ENCODE measurements at places on chromosomes 4 and X.

DNA sequence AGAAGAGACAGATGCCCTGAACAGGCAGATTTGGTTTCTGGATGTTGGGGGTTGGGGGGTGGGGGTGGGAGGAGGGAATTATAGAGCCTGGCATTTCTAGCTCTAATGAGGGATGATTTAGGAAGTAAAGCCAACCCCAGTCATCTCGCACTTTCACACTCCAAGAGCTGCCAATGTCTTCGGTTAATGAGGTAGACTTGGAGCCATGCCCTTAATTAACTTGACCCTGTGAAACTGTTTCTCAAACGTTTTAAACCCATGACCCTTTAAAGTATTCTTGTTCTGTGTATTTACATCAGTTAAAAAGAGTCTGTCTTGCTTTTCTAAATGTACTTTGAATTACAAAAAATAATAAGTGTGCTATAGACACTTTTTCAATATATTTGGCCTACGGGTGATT, 466.9 kb downstream of the FAT4 start:
- DNase-seq: no peak

GRCh38 chrX:26559855-26560254, 343.9 kb downstream of the MAGEB5 start:
- DNase-seq: no peak

- DNase-seq: no peak
These were observed 276.0 kb downstream of the FBXW7 start for GRCh38 chr4:152259866-152260265.

DNA sequence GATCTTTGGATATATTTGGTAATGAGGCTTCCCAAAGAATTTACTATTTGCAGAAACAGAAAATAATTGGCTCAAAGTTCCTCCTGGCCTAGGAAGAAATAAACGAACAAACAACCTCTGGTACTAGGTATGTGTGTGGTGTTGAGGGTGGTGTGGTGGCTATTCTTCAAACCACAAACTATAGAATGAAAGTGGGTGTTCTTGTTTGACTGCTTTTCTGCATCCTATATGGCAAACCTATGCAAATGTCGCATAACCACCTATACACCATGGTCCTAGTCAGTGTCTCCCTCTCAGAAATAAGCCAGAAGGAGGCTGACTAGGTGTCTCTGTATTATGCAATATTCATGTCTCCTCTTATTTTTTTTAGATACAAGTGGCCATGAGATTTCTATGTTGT, 106.6 kb upstream of the PCDH18 start:
- DNase-seq: no peak

DNA sequence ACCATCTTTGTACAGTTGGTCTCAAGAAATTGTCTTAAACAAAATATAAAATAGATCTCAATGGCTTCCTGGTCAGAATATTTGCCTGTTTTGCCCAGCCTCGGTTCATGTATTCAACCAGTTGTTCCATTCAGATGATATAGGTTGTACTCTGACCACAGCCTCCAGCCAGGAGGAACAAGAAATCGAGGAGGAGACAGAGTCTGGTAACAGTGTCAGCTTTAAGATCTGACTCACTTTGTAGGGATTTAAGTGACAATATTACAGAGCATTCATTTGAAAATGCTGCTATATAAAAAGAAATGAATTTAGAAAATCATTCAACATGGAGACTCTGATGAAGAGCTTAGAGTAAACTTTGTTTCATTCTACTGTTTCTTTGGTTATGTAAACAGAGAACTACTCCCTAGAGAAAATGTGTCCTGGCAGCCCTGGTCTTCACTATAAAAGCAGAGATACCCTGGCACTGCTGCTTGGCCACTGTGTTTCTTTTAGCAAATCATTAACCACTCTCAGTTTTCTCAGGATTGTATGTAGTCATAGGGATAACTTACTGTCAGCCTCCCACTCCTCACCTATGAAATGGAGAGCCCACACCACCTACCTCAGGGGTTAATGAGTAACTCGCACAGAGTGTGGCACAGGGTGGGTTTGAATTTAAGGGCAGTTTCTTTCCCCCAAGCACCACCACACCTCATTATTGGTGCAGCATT, 53.5 kb downstream of the PAGE2 start:
- no peak for DNase-seq

- DNase-seq: no peak
These were observed 251.7 kb upstream of the MAD2L1 start for GRCh38 chr4:120318196-120318846.

DNA sequence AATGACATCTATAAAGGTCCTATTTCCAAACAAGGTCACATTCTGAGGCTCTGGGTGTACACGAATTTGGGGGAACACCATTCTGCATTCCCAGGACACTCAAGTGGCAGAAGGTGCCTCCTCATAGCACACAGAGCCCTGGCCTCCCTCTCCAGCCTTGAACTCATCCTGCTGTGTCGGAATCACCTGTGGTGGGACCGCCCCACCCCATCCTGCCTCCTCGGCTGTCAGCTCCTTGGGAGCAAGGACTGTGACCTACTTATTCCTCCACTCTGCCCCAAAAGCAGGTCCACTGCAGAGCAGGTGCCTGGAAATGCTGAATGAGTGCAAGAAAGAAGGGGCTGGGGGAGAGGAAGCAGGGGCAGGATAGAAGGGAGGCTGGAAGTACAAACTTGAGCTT, 33.5 kb downstream of the HTRA3 start:
- no peak for DNase-seq

- DNase-seq: no peak
These were observed 160.6 kb downstream of the EFNB1 start for GRCh38 chrX:68989456-68989855.

- DNase-seq: no peak
These were observed 473.5 kb upstream of the FAM241A start for GRCh38 chr4:111671756-111672155.

DNA sequence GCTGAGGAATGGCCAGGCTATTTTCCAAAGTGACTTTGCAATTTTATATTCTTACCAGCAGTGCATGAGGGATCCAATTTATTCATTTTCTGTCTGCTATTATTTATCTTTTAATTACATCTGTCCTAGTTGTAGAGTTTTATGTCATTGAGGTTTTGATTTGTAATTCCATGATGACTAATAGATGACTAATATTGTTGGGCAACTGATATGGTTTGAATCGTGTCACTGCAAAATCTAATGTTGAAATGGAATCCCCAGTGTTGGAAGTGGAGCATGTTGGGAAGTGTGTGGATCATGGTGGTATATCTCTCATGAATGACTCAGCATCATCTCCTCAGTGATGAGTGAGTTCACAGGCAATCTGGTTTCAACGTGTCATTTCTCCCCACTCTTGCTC, 201.5 kb downstream of the TBX22 start:
- no peak for DNase-seq

DNA sequence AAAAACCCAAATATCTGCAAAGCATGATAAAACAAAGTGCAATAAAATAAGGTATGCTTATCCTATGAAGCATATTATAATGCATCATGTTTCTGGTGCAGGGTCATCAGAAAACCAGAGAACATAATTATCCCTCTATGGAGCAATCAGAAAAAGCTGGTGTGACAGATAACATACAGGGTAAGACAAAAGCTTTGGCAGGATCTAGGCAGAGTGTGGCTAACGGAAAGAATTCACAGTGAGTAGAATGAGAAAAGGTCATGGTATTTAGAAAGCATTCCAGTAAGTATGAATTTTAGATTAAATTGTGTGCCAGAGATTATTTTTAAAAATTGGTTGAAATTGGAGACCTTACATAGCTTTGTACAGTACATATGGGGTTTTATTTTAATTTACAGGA, 29.0 kb upstream of the UGT2B4 start:
- DNase-seq: no peak
